Tongue (tissue), 3 donors: ENCODE measurements at places on chromosomes 4 and X. TPM values are rescaled to one million over a fixed set of nuclear protein-coding genes. Genes with fewer than 3 reads are reported as not detected.

- DNase-seq: no peak
Measured at GRCh38 chr4:98801259-98801725, 127.6 kb downstream of the EIF4E start.

GRCh38 chr4:166043801-166044200 is 170.8 kb downstream of the TLL1 start:
- DNase-seq: no peak

DNA sequence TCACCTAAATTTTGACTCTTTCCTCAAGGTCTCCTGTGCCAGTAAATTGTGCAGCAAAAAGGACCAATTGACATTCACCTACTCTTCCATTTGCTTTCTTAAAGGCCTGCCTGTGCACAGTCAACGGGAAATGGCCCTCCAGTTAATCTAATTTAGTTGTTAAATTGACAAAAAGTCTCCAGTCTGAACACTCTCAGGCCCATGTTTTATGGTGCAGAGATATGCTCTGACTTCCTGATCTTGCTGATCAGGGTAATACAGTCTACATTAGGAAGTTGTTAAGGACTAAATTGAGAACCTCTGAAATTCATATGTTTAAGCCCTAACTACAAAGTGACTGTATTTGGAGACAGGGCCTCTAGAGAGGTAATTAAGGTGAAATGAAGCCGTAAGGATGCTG is 133.6 kb upstream of the IL15 start:
- DNase-seq: no peak

DCAF12L1 gene
- 1.9 TPM for total RNA-seq

PPEF2 gene
- total RNA-seq: 0.10 TPM

KLHL4 gene
- 3.9 TPM for total RNA-seq

SATL1 gene
- 0.10 TPM for total RNA-seq

TRAM1L1 gene
- total RNA-seq: 5.8 TPM

AKAP14 gene
- 0.41 TPM for total RNA-seq

PDLIM3 gene
- total RNA-seq: 1,325 TPM
